Dermis microvascular lymphatic vessel endothelial cell (primary cell): ENCODE measurements at places on chromosomes 6 and 20. TPM values are rescaled to one million over a fixed set of nuclear protein-coding genes. Genes with fewer than 3 reads are reported as not detected.

The SRSF12 gene
- total RNA-seq, result under 0.01 and 0.13 TPM in 2 replicates

The RAET1L gene
- total RNA-seq, result not detected in 2 replicates

The DLK2 gene
- 0.39 and 0.76 TPM in 2 replicates for total RNA-seq

The PLAGL1 gene
- 3.0 and 8.0 TPM in 2 replicates for total RNA-seq

The SGK2 gene
- under 0.01 and 0.13 TPM in 2 replicates for total RNA-seq

The ENTPD6 gene
- total RNA-seq, result 31.3 and 43.0 TPM in 2 replicates

The MARCKS gene
- total RNA-seq, result 218 and 247 TPM in 2 replicates

The FAM83C gene
- total RNA-seq, result not detected in 2 replicates

The TFAP2C gene
- total RNA-seq, result not detected in 2 replicates

The MUCL3 gene
- total RNA-seq, result not detected in 2 replicates

The THBS2 gene
- total RNA-seq, result 0.51 TPM in 1 of 2 replicates, not detected in the other

The ARMH2 gene
- not detected in 2 replicates for total RNA-seq

The SPTLC3 gene
- total RNA-seq, result 0.13 and 0.63 TPM in 2 replicates

The DYNLT2 gene
- 0.51 and 0.76 TPM in 2 replicates for total RNA-seq

The C20orf141 gene
- total RNA-seq, result not detected in 2 replicates

The CRNKL1 gene
- 18.7 and 20.4 TPM in 2 replicates for total RNA-seq

The SLC22A7 gene
- not detected in 2 replicates for total RNA-seq

The NANP gene
- total RNA-seq, result 6.4 and 8.0 TPM in 2 replicates

The STK4 gene
- 13.7 and 14.3 TPM in 2 replicates for total RNA-seq

The TMEM200A gene
- under 0.01 TPM in 2 replicates for total RNA-seq

The SMOC2 gene
- not detected in 2 replicates for total RNA-seq

The PI16 gene
- 0.13 TPM in 1 of 2 replicates, not detected in the other for total RNA-seq

The ULBP2 gene
- 1.0 and 1.4 TPM in 2 replicates for total RNA-seq

The SIRPB1 gene
- total RNA-seq, result 1.3 TPM in 2 replicates

The SLC22A2 gene
- total RNA-seq, result not detected in 2 replicates

The TUBB1 gene
- total RNA-seq, result under 0.01 TPM in 1 of 2 replicates, not detected in the other

The REM1 gene
- total RNA-seq, result under 0.01 TPM in 1 of 2 replicates, not detected in the other

The SIRPD gene
- total RNA-seq, result not detected in 2 replicates

The KPNA5 gene
- 6.9 and 9.9 TPM in 2 replicates for total RNA-seq

The CDH22 gene
- under 0.01 and 0.13 TPM in 2 replicates for total RNA-seq

The NKAIN2 gene
- not detected in 2 replicates for total RNA-seq

The CTAGE9 gene
- not detected in 2 replicates for total RNA-seq

The PDYN gene
- total RNA-seq, result not detected in 2 replicates

The FAM184A gene
- total RNA-seq, result 0.13 and 0.25 TPM in 2 replicates

The SAMD3 gene
- not detected in 2 replicates for total RNA-seq

The SERPINB6 gene
- 107 and 108 TPM in 2 replicates for total RNA-seq

The SLC17A3 gene
- total RNA-seq, result not detected in 2 replicates

The ZC2HC1B gene
- total RNA-seq, result not detected in 2 replicates

The FRK gene
- total RNA-seq, result under 0.01 and 0.13 TPM in 2 replicates

The SLC32A1 gene
- not detected in 2 replicates for total RNA-seq

The FNDC11 gene
- 1.1 and 1.3 TPM in 2 replicates for total RNA-seq

The MOG gene
- not detected in 2 replicates for total RNA-seq

The STMND1 gene
- not detected in 2 replicates for total RNA-seq

The MROH8 gene
- 0.64 and 1.6 TPM in 2 replicates for total RNA-seq

The DEFB124 gene
- not detected in 2 replicates for total RNA-seq

The HAO1 gene
- not detected in 2 replicates for total RNA-seq

The NKX2-4 gene
- total RNA-seq, result not detected in 2 replicates

The COQ3 gene
- 2.9 and 5.5 TPM in 2 replicates for total RNA-seq

The BTN1A1 gene
- total RNA-seq, result not detected in 2 replicates

The NCOA7 gene
- total RNA-seq, result 29.8 and 78.9 TPM in 2 replicates

The TP53TG5 gene
- total RNA-seq, result not detected in 2 replicates
